ENCODE measurements at places on chromosomes 11 and 22.

DNA sequence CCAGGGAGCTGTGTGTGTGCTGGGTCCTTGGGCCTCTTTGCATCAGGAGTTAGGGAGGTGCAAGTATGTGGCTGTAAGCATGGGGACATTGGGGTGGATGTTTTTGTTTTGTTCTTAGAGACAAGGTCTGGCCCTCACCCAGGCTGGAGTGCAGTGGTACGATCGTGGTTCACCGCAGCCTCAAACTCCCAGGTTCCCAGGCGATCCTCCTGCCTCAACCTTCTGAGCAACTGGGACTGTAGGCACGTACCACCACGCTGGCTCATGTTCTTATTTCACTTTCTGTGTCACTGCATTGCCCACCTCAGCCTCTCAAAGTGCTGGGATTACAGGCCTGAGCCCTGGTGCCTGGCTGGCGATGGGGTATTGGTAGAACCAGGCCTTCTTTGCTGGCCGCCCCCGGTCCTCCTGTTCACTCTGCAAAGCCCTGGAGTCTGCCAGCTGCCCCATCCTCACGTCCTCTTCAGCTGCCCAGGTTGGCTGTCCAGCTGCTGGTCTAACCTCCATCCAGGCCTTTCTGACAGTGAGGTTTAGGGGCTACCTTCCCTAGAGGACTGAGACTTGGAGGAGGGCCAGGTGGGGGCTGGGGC is 851 bp upstream of the GRAMD4 start:
- DNase-seq: no peak

DNA sequence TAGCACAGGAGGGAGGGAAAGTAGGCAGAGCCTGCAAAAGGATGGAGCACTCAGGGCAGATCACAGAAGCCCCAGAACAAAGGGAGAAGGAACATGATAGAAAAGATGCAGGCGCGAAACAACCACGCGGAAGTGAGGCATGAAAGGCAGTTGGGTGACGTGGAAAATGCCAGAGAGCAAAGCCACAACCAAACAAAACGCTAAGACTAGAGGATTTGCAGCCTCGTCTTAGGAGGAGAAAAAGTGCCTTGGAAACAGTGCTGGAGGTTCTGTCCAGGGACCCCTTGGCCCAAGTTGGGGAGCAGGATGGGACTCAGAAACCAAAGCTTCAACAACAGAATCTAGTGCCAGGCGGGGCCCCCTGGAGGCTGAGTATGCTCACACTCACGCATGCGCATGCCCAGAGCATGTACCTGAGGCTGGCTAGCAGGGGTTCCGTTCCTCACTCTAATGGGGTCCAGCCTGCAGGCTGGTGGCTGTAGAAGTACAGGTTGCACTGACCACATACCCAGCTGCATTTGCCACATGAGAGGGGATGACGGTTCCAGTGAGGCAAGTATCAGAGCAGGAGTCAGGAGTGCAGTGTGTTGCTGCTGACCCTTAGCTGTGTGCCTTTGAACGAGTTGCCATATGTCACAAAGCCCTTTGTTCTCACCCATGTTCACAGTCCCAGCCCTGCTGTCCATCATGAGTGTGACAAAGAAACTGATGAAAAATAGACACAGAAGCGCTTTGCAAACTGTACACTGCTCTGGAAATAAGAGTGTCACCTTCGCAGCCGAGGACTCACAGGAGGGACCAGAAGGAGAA is 568.6 kb upstream of the CADM1 start:
- no peak for DNase-seq

DNA sequence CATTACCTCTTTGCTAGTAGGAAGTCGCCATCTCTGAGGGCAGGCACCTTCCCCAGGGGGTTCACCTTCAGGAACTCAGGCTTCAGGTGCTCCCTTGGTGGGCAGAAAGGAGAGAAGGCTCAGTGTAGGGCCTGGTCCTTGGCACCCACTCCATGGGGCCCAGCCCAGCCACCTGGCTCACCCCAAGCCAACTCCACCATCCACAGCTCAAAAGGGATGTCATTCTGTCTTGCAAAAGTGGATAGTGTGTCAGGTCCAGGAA is 2.7 kb upstream of the GSTT4 start:
- DNase-seq: no peak

DNA sequence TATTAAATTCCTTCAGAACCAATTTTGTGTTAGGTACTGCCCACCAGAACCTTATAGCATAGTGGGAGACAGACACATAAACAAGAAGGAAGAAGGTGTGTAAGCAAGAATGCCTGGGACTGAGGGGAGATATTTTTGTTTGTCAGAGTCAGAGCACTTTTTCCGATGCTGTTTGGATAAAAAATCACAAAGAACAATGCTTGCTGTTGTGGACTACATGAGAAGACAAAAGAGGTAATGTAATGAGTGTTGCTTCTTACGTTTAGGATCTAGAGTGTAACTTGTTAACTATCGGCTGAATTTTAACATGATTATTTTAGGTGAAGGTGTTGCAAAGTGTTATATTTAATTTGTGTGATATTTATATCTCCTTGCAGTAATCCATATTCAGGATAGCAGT is 84.9 kb downstream of the ATM start:
- no peak for DNase-seq

DNA sequence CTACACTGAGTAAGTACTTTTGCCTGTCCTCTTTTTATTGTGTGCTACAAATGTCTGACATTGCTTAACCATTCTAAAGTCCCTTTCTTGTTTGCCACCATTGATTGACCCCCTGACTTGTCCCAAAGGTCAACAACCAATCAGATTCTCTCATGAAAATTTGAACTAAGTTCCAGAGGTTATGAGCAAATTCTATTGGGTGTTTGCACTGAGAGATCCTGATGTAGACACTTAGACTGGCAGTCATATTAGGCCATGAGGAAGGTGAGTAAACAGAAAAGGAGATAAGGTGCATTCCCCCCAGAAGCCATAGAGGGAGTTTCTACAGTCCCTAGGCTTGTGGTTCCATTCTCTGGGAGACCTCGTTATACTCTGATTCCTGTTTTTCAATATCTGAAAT is 101.3 kb upstream of the E2F8 start:
- no peak for DNase-seq

DNA sequence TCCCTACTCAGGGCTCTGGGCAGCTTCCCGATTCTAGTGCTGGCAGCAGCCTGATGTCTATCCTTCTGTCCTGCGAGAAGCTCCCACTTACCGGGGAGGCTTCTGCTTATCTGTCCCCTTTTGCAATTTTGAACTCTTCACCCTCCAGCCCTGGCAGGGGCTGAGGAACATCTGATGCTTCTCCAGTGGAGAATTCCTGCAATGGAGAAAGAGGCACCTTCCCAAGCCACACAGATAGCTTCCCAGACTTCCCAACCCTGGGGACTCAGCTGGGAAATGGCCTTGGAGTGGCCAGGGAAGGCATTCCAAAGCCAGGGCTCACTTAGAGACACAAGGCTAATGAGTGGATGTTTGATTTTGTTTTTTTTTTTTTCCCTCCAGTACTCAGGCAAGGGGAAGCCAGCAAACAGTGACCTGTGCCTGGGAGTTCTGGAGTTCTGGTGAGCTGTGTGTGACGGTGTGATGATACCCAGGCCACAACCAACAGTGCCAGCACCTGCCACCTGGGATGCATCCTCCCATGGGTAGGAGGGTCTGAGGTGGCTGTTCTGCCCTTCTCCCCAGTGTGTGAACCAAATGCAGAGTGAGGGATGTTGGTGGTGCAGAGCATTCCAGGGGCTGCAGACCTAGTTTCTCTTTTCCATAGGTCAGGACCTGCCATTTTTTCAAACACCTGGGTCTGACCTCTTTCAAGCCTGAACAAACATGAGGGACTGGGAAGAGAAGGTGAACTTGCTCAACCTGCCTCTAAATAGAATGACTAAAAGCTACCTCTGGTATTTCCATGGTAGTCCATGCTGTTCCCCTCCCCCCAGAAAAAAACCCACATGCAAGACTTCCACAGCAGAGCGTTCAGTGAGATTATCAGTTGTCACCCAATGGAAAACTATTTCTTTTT is 95.1 kb downstream of the CCDC81 start:
- no peak for DNase-seq

DNA sequence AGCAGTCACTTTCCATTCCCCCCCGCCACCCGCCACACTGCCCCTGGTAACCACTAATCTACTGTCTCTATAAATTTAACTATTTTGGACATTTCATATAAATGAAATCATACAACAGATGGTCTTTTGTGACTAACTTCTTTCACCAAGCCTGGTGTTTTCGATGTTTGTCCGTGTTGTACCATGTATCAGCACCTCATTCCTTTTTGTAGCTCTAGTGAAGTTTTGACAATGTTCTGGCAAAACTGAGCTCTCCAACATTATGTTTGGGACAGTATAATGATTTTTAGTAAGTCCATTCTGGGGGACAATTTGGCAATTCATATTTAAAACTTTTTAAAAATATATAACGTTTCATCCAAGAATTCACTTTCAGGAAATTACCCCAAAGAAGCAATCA is 45.6 kb upstream of the ARHGAP42 start:
- no peak for DNase-seq

GRCh38 chr11:108929241-108929640 is 264.4 kb downstream of the DDX10 start:
- no peak for DNase-seq

DNA sequence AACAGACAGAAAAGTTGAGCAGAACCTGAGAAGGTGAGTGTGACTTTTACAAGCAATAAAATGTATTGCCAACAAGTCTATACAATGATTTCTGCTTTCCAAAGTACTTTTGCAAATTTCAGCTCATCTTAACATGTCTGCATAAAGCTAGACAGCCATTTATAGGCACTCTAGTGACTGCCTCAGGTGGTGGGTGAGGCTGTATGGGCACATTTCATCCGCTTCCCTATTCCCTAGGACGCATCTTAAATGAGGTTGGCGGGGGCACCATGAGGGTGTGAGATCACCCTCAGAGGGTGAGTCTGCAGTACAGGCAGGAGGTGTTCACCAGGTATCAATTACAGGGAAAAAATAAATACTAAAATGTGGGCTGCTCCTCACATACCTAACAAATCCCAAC is 110.1 kb downstream of the ETS1 start:
- no peak for DNase-seq

DNA sequence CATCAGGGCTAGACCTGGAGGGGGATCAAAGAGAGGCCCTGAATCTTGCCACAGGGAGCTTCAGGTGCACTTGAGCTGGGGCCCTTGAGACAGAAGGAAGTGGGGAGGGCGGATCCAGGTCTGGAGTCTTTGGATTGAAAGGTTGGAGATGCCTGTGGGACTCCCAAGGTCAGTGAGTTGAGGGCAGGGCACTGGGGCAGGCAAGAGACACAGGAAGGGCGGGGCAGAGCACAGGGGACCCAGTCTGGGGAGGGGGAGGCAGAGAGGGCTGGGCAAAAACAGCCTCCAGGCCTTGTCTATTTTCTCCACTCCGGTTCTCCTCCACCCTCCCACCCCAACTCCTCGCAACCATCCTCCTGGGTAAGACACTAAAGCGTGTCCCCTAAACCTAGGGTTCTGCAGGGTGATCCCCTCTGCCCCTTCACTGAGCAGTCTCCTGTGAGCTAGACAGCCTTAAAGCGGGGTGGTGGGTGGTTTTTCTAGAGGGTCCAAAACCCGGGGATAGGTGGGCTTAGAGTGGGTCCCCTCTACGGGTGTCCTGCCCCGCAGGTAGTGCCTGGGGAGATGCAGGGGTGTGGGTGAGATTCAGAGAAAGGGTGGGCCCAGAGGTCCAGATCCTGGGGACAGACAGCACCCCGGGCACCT is 38.6 kb upstream of the CELSR1 start:
- DNase-seq: no peak

DNA sequence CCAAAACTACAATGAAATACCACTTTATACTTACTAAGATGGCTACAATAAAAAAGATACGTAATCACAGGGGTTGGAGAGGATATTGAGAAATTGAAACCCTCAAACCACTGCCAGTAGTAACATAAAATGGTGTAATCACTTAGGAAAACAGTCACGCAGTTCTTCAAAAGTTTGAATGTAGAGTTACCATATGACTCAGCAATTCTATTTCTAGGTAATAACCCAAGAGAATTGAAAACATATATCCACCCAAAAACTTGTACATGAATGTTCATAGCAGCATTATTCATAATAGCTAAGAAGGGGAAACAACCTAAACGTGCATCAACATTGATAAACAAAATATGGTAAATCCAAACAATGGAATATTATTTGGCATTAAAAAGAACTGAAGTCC is 24.4 kb upstream of the PSMA1 start:
- no peak for DNase-seq

GRCh38 chr22:48223488-48224190 is 1461.2 kb downstream of the TBC1D22A start:
- no peak for DNase-seq

GRCh38 chr11:120835601-120836228 is 188.2 kb upstream of the TBCEL start:
- no peak for DNase-seq

DNA sequence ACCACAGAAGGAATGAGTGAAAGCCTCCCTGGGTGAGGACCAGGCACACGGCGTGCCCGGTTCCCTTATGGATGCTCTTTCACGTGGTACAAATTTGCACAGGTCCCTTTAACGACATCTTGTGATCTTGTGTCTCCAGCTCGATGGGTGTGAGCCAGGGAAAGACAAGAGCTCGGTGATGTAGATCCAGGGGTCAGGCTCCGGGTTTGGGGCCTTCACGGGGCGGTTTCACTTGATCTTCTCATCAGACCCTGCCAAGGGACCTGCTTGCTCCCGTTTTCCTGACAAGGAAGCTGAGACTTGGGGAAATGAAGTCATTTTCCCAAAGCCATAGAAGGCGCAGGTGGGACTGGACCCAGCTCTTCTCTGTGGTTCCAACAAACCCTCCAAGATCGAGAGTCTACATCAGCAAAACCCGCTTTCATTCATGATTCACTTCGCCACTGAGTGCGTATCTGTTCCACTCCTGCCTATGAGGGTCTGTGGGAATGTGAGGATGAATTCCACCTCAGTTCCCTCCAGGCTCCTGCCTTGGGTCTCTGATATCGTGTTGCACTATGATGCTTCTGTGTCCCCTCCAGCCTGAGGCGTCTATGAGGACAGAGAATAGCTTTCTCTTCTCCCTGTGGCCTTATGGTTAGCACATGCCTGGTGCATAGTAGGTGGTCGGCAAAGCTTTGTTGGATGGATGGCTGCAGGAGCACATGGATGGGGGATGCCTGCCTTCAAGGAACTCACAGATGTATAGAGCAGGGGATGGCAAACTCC is 45.0 kb upstream of the ANO1 start:
- no peak for DNase-seq

DNA sequence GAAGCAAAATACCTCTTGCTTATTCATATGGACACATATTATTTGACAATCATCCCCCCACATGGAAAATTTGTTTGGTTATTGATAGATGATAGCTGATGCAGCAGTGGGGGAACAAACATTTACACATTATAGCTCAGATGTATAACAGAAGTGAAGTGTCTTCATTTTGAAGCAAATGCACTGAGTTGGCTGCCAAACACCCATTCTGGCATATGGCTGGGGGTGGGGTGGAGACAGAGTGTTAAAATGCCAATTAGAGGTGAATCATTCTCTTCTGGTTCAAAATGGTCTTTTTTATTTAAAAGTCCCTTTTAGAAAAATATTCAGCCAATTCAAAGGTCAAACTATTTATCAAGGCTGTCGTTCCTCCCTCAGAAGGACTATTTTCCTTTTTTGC is 157.3 kb upstream of the TRPC6 start:
- no peak for DNase-seq

GRCh38 chr11:19954899-19955298 is 205.4 kb downstream of the DBX1 start:
- no peak for DNase-seq
